ENCODE measurements at places on chromosomes 13 and 19.

- DNase-seq: no peak
Measured at GRCh38 chr13:98761986-98762616, 9.6 kb upstream of the SLC15A1 start.

DNA sequence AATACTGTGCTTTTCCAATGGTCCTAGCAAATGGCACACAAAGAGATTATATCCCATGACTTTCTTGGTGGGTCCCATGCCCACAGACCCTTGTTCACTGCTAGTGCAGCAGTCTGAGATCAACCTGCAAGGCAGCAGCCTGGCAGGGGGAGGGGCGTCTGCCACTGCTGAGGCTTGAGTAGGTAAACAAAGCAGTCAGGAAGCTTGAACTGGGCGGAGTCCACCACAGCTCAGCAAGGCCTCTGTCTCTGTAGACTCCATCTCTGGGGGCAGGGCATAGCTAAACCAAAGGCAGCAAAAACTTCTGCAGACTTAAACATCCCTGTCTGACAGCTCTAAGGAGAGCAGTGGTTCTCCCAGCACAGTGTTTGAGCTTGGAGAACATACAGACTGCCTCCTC is 82.9 kb downstream of the ZNF737 start:
- DNase-seq: no peak

GRCh38 chr19:54473071-54473891 is at the start of gene CDC42EP5:
Gene CDC42EP5 (minus strand): TSS chr19:54473296. CDS start chr19:54465547, 7,749 bp downstream.
- no peak for DNase-seq

- no peak for DNase-seq
Measured at GRCh38 chr13:112127564-112128330, 60.8 kb downstream of the SOX1 start.

GRCh38 chr13:93098972-93099371 is 127.6 kb upstream of the GPC6 start:
- DNase-seq: no peak

- no peak for DNase-seq
Measured at GRCh38 chr13:109743706-109744453, 42.5 kb downstream of the IRS2 start.

GRCh38 chr19:8392017-8392591 is 1.9 kb downstream of the RAB11B start:
- DNase-seq: no peak

GRCh38 chr13:44575741-44576350 is at the start of gene TSC22D1:
Gene TSC22D1 (minus strand): TSS chr13:44576330. CDS start chr13:44576074, 256 bp downstream.
- peak; percentile 26 for DNase-seq

- DNase-seq: no peak
Measured at GRCh38 chr19:12611361-12611699, 610 bp downstream of the ZNF791 start.

GRCh38 chr13:24181991-24182702 is 21.6 kb downstream of the SPATA13 start:
- no peak for DNase-seq

DNA sequence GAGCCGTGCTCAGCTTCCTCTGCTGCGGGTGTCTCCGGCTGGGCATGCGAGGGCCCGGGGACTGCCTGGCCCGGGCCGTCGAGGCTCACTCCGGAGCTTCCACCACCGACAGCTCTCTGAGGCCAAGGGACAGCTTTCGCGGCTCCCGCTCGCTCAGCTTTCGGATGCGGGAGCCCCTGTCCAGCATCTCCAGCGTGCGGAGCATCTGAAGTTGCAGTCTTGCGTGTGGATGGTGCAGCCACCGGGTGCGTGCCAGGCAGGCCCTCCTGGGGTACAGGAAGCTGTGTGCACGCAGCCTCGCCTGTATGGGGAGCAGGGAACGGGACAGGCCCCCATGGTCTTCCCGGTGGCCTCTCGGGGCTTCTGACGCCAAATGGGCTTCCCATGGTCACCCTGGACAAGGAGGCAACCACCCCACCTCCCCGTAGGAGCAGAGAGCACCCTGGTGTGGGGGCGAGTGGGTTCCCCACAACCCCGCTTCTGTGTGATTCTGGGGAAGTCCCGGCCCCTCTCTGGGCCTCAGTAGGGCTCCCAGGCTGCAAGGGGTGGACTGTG is 1.2 kb downstream of the S1PR4 start:
- no peak for DNase-seq

DNA sequence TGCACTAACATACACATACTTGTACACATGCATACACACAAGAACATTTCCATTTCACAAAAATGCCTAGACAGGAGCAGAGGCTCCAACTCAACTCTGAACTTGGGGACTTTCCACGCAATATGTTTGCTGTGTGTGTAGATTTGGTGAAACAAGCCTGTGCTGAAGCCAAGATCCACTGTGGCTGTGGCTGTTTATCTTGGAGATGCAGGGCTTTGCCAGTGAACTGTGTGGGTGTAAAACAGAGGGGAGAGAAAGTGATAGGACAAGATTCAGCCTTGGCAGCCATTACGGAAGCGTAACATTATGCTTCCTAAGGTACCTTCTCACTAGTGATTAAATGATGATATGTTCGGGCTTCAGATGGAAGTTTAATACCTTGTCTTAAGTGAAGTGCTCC is 73.2 kb upstream of the MBNL2 start:
- DNase-seq: no peak

GRCh38 chr19:46471116-46471733 is at the start of gene PNMA8A:
Gene PNMA8A (minus strand): TSS chr19:46471563. CDS start chr19:46471035, 528 bp downstream.
- no peak for DNase-seq

DNA sequence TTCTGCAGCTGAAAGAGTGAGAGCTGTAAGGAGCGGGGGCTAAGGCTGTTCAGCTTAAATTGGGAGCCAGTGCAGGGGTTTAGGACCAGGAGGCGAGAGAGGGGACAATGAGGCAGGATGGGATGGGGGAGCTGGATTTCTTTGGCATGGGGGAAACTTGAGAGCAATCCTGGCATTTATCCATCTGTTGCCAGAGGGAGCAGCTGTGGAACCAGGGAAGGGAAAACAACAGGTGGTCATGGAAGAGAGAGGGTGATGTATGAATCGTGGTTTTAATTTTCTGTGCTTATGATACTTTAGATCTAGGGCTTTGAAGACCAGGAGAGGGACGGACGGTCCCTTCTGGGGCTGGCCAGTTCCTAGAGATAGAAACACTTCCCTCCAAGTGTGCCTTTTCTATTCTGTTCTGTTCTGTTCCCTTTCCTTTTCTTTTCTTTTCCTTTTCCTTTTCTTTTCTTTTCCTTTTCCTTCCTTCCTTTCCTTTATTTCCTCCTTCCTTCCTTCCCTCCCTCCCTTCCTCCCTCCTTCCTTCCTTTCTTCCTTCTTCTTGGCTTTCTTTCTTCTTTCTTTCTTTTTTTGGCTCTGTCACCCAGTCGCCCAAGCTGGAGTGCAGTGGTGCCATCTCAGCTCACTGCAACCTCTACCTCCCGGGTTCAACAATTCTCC is 16.0 kb upstream of the CCL25 start:
- DNase-seq: no peak

DNA sequence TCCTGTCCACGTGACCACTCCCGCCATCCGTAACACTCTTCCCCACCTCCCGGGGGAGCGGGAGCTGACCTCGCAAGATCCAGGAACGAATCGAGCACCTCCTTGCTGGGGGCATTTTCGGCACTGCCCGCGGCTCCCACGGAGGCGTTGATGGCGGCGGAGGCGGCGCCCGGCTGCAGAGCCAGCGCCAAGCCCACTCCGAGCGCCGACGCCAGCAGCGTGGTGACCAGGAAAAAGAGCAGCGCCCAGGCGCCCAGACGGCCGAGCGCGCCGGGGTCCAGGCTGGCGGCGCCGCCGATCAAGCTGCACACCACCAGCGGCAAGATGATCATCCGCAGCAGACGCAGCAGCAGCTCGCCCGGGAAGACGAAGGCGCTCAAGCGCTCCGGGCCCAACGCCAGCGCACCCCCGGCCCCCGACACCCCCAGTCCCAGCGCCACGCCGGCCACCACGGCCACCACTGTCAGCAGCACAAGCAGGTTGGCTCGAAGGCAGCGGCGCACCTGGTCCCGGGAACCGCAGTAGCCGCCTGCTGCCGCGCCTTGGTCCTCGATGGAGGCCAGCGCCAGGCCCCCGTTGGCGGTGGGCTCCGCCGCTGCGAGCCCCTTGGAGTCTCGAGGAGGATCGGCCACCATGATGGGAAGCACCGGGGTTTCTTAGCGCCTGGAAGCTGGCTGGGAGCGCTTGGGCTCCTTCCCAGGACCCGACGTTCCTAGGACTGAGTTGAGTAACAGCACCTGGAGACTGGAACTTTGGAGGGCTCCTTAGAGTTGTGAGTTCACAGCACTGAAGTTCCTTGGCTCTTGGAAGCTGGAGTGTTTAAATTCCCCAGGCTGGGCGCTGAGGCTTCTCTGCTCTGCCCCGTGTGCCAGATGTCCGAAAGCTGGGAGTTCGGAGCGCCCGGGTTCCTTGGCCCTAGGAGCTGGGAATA is 798 bp downstream of the SLC1A5 start:
- DNase-seq: no peak

GRCh38 chr13:42110410-42111155 is 62.1 kb downstream of the DGKH start:
- DNase-seq: peak; percentile 4

DNA sequence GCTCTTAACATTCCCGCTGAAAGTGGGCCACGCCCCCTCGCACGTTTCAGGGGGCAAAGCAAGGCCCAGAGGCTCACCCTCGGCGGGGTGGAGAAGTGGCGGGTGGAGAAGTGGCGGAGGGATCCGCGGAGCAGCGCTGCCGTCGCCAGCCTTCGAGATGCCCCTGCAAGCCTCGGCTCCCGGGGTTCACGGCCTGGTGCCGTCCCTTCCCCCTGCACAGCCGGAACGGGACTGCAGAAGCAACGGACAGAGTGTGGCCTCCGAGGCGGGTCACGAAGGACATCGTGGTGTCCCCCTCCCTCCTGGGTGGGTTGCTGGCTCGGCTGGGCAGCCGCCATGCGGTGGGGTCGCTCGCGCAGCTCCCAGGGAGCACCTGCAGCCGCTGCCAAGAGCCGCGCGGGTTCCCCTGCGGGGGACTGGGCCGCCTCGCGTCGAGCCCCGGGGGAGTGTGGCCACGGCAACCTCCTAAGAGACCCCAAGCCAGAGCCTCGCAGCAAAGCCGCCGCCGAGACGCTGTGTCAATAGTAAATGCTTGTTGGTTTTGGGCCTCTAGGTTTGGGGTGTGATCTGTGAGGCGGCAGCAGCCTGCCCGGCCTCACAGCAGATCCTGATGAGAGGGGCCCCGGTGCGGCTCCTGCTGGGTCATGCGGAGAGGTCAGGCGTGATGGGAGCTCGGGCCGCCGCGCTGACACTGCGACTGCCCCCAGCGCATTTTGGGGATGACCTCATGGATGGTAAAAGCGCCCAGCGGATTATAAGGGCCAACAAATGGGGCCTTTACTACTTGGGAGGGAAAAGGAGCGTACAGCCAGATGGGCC is 5.5 kb downstream of the TPGS1 start:
- no peak for DNase-seq

GRCh38 chr19:35165200-35166058 is 10.9 kb downstream of the FXYD5 start:
- no peak for DNase-seq

GRCh38 chr19:29528946-29529645 is 3.3 kb downstream of the VSTM2B start:
- no peak for DNase-seq

DNA sequence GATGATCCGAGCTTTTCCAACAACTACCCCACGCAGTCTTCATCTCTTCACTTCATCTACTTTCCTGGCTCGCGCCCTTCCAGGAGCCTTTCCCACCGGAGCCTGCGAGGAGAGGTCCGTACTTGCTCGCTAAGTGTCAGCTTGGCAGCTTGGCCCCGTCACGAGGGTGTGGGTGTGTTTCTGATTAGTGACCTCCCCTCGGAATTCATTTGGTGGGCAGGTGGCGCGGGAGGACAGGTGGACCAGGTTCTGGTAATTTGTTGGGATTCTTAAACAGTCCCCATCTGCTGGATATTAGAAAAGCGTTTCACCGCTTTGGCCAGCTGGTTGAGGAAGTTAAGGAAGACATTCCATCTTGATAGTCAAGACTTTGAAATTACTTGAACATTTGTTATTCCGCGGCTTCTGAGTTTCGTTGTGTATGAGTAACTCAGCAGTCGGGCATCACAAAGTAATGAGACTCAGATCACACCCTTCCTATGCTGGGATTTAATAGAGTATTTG is 515 bp downstream of the UFM1 start:
- no peak for DNase-seq

DNA sequence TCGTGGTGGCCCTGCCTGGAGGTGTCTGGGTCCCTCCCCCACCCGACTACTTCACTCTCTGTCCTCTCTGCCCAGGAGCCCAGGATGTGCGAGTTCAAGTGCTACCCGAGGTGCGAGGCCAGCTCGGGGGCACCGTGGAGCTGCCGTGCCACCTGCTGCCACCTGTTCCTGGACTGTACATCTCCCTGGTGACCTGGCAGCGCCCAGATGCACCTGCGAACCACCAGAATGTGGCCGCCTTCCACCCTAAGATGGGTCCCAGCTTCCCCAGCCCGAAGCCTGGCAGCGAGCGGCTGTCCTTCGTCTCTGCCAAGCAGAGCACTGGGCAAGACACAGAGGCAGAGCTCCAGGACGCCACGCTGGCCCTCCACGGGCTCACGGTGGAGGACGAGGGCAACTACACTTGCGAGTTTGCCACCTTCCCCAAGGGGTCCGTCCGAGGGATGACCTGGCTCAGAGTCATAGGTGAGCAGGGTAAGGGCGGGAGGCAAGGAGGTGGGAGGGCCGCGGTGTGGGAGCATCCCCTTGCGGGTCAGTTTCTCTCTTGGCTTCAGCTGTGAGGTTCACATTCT is 19.2 kb downstream of the NECTIN2 start:
- no peak for DNase-seq

- DNase-seq: no peak
Measured at GRCh38 chr13:67204764-67205163, 25.4 kb downstream of the PCDH9 start.

GRCh38 chr13:77016888-77017623 is 9.9 kb downstream of the FBXL3 start:
- DNase-seq: no peak

- DNase-seq: peak; percentile 12
Measured at GRCh38 chr13:99658261-99658991, 157.2 kb downstream of the TM9SF2 start.

GRCh38 chr13:49265822-49266221 is 18.1 kb downstream of the CDADC1 start:
- no peak for DNase-seq

GRCh38 chr19:30367006-30367405 is 5.2 kb upstream of the ZNF536 start:
- DNase-seq: no peak

- DNase-seq: no peak
Measured at GRCh38 chr13:88115976-88116375, 444.8 kb downstream of the SLITRK5 start.

DNA sequence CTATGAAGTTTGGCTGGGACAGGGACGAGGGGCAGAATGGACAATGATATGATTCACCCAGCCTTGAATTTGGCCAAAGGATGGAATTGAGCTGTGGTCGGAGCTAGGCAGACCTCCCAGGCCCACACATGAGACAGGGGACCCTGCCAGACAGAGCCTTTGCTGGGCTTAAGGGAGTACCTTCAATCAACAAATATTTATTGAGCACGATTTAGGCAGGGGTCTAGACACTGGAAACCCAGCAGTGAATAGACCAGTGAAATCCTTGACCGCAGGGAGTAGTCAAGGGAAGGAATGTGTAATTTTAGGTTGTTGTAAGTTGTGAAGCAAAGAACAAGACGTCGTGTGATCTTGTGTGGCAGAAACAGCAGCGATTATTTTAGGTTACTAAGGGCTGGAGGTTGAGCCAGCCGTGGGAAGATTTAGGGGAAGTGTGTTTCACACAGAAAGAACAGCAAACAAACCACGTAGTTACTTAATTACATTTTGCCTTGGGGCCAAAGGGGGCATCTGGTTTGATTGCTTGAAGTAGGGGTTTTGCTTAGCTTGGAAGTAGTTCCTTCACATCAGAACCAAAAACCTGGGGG is 16.9 kb upstream of the AP1M2 start:
- DNase-seq: no peak

All from stimulated activated CD4-positive, alpha-beta T cell treated with anti-CD3 and anti-CD28 coated beads, Interleukin-1b, Interleukin-23, amount 100 ng/mL, for 1 hour (primary cell).